ENCODE measurements at places on chromosomes 5 and 9.

GRCh38 chr9:109295221-109296130 lies 25.4 kb downstream of the EPB41L4B start:
- no peak for DNase-seq

GRCh38 chr9:96087669-96088299 lies 212.3 kb downstream of the ERCC6L2 start:
- DNase-seq, result no peak

DNA sequence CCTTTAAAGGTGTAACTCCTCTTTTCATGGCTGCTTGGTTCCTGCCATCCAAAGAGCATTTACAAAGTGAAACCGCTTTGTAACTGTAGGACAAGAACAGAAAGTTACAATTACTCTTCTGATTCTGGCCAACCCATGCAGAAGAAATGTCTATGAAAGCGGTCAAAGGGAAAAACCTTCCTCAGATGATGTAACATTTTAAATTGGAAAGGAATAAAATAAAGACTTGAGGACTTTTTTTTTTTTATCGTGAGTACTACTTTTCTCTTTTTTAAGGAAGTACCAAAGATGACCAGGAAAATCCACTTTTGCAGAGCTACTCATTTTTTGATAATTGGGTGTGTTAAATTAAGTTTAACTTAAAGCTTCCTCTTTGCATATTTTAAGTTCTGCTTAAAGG lies 13.0 kb upstream of the C9orf72 start:
- DNase-seq, result peak; percentile 10

- DNase-seq, result no peak
Measured at GRCh38 chr9:137809040-137809576, 68.5 kb upstream of the CACNA1B start.

DNA sequence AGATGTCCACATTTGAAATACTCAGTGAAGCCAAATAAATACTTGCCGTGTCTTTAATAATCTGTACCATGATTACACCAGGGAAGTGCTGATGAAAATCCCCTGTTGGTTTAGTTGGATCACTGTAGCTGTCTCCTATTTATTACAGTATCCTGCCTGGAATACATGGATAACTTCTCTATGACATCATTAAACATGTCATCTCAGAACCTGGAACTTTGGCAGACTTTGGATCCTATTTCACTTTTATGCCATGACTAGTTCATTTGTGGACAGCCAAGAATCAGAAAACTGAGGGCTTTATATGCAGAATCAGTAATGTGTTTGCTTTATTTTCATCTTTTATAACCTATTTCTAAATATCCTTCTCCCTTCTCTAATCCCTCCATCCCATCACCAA lies at the start of gene TXNDC8:
Gene TXNDC8 (minus strand): TSS at position 137 of the 400 bp plus-strand sequence.
- DNase-seq, result no peak

GRCh38 chr5:76165711-76166374 lies 82.7 kb downstream of the SV2C start:
- no peak for DNase-seq

DNA sequence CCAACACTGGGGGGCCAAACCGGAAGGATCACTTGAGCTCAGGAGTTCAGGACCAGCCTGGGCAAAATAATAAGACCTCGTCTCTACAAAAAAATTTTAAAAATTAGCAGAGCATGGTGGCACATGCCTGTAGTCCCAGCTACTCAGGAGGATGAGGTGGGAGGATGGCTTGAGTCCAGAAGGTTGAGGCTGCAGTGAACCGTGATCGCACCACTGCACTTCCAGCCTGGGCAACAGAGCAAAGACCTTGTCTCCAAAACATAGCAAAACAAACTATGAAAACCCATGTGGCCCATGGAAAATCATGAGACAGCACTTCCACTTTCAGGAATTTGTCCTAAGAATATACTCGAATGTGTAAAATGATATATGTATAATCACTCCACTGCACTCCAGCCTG lies 6.1 kb downstream of the SETX start:
- no peak for DNase-seq

- peak; percentile 62 for DNase-seq
Measured at GRCh38 chr9:110188991-110189390, 19.0 kb downstream of the C9orf152 start.

GRCh38 chr9:130332384-130332926 lies 66.9 kb downstream of the HMCN2 start:
- no peak for DNase-seq

GRCh38 chr9:19286634-19287188 lies 56.2 kb downstream of the DENND4C start:
- no peak for DNase-seq

DNA sequence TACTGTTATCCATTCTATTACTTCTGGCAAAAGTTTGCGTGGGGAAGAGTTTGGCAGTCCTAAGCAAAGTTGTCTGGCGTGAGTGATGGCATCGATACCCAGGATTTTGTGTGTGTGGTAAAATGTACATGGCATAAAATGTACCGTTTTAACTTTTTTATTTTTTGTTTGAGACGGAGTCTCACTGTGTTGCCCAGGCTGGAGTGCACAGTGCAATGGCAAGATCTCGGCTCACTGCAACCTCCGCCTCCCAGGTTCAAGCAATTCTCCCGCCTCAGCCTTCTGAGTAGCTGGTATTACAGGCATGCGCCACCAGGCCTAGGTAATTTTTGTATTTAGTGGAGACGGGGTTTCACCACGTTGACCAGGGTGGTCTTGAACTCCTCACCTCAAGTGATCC lies 55.4 kb upstream of the TJP2 start:
- DNase-seq, result no peak

- no peak for DNase-seq
Measured at GRCh38 chr9:126965077-126965476, 50.5 kb downstream of the RALGPS1 start.

- no peak for DNase-seq
Measured at GRCh38 chr5:133861161-133861737, 107.2 kb downstream of the C5orf15 start.

GRCh38 chr5:178145965-178146820 lies 7.5 kb downstream of the NHP2 start:
- DNase-seq, result peak; percentile 54

- DNase-seq, result no peak
Measured at GRCh38 chr9:34501889-34502425, 20.8 kb downstream of the ENHO start.

GRCh38 chr5:7529880-7530279 lies 133.9 kb downstream of the ADCY2 start:
- DNase-seq, result no peak

DNA sequence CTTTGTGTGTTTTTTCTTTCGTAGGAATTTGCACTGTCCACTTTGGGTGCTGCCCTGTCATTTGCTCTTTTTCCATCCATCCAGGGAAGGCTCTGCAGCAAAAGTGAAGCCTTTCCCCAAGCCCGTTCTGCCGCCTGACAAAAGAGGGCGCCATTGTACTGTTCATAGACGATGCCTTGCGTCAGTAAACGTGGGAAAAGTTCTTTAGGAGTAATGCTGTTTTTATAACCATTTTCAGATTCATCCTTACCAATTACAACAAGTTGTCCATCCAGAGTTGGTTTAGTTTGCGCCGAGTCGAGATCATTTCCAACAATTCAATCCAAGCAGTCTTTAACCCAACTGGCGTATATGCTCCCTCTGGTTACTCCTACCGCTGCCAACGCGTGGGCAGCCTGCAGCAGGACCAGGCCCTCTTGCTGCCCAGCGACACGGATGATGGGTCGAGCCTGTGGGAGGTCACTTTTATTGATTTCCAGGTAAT lies 34.3 kb upstream of the RPS23 start:
- peak; percentile 62 for DNase-seq

DNA sequence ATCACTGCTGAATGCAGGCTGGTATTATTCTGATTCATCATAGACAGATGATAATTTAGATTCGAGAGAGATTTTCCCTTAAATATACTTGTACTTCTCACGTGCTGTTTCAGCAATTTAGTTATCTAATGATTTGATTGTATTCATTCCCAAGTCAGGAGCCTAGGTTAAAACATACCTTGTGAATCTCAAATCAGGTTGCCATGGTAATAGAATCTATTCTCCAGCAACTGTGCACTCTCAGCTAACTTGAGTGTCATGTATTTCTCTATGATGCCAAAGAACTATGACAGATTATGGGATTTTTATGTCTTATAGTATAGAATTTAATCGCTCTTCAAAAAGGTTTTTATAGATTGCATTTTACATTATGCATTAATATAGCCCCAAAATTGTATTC lies 315.3 kb downstream of the GABRG2 start:
- no peak for DNase-seq

- DNase-seq, result no peak
Measured at GRCh38 chr9:74907085-74907484, 19.4 kb upstream of the TRPM6 start.

- peak; percentile 58 for DNase-seq
Measured at GRCh38 chr9:136711751-136712689, at the start of gene DIPK1B. Gene DIPK1B (plus strand): TSS chr9:136712572. CDS start chr9:136712666, 94 bp downstream.

- peak; percentile 22 for DNase-seq
Measured at GRCh38 chr5:59763541-59763940, 130.0 kb downstream of the PDE4D start.

GRCh38 chr9:131868766-131869165 lies 128.9 kb upstream of the RAPGEF1 start:
- DNase-seq, result no peak

GRCh38 chr5:18003784-18004183 lies 369.5 kb downstream of the TAF11L14 start:
- no peak for DNase-seq

- peak; percentile 85 for DNase-seq
Measured at GRCh38 chr5:122129306-122129705, at the start of gene ZNF474. Gene ZNF474 (plus strand): TSS chr5:122129546. CDS start chr5:122151991, 22,445 bp downstream.

DNA sequence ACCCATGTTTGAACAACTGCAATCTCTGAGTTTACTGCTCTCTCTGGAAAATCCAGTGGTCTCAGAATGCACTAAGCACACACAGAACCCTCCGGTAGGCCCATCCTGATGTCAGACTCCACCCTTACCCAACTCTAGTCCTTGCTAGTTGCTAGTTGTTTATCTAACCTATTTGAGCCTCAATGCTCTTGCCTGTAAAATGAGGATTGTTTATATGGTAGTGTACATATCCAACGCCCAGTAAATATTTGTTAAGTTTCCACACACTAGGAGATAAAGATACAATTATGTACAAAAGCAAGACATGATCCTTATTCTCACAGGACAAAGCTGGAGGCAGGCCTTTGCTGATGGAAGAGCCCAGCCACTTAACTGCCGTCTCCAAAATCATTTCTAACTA lies 192.2 kb downstream of the SPOCK1 start:
- no peak for DNase-seq

DNA sequence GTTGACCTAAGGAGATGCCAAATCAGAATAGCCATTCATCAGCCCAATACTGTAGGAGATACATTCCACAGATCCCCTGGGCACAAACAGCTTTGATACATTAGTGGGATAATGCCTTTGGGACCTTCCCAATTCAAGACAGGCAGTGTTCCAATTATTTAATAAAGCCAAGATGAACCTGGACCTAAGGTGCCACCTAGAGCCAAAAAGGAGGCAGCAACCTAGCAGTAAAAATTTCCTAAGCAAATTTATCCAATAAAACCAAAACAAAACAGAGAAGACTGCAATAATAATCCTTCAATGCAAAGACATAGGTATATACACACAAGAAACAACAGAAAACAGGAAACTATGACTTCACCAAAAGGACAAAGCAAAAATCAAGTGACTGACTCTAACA lies 253.0 kb downstream of the HINT1 start:
- DNase-seq, result no peak

DNA sequence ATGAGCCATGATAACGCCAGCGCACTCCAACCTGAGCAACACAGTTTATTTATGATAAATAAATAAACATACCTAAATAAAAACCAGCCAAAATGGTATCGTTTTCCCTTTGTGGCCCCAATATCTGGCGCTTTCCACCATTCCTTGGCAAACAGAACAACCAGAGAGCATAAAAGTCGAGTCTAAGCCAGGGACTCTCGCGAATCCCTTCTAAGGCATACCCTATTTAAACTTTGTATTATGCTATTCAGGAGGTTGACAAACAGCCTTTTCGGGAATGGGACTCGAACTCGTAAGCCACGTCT lies 386 bp upstream of the MATR3 start:
- DNase-seq, result no peak

Data from common myeloid progenitor, CD34-positive (primary cell).